NCI-H460 (cell line): ENCODE measurements at places on chromosomes 2 and 18. TPM values are rescaled to one million over a fixed set of nuclear protein-coding genes. Genes with fewer than 3 reads are reported as not detected.
A peak's percentile ranks its signal among the peaks of the same experiment; 100 is the strongest.

Gene IMMT
- total RNA-seq: 70.7 and 85.9 TPM in 2 replicates

DNA sequence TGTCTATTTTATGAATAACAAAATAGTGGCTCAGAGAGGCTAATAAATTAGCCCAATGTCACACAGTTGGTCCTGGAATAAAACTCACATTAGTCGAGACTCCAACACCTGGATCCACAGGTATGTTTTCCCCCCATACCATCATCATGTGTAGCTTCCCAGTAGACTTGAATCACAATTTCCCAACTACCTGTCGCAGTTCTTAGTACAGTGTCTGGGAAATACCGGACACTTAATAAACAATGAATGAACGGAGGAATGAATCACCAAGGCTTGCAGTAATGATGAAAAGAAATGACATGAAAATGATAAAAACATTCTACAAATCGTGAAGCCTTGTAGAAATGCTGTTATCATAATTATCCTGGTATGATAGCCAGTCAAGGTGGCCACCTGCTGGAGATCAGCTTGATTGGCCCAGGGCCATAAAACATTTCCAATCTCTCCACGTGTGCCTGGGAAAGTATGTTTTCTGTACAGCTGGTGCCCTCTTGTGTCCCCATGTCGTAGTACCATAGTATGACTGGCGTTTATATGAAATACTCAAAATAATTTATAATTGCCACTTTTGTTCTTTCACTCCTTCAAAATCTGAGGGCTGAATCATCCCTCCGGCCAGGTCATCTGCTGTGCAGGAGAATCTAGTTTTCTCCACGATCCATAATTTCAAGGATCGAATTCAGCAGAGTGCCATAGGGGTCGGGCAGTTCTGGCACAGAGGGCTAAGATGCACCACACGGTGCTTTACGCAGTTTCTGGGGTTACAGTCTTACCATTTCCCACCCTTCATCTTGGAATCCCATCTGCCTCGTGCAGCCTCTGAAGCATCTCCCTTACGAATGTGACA, 95.4 kb downstream of the LAMA1 start:
- peak; percentile 63 for DNase-seq

DNA sequence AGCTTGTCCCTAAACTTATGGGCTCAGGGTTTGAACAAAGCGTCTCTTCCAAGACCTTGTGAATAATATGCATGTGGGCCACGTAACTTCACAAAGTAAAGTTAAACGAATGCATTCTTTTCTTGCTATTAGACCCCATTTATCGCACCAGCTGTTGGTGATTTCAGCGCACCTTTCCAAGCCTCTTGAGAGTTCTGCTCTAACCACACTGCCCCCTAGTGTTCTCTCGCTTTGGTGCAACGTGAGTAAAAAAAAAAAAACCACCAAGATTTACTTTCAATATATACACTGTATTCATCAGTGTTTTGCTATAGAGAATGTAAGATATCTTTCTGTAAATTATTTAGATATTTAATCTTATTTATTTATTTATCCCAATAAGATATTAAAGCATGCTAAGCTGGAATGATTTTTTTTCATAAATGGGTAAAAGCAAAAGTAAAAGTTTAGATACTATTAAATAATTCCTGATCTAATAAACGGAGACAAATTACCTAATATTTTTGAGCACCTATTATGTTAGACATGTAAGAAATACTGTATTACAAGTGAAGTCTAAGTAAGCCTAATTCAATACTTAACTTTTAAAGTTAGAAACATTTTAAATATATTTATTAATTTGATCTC, 459.5 kb downstream of the DLGAP1 start:
- DNase-seq: peak; percentile 55

Gene CSRNP3
- total RNA-seq: 0.74 and 1.2 TPM in 2 replicates

Gene FARP2
- total RNA-seq: 29.2 and 30.4 TPM in 2 replicates

Gene SIX3
- total RNA-seq: 0.17 TPM in 2 replicates

DNA sequence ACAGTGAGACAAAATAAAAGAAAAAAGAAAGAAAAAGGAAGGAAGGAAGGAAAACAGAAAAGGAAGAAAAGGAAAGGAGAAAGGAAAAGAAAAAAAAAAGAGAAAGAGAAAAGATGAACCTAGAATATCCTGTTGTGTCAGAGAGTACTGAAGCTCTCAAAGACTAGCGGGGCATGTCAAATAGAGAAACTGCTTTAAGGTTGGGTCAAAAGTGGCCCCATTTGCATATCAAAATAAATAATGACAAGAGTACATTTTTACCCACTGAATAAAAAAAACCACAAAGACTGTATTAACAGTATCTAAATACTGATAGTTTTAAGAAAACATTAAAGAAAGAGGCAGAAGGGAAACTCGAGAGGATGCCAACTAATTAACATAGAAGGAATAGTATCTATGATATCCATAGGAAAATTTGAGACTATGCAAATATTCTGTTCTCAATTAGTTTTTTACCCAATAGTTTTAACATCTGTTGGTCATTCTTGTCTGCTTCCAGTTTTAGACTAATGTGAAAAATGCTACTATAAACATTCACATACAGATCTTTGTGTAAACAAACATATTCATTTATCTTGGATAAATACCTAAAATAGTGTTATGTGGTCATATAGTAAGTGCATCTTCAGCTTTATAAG, 53.2 kb downstream of the SFXN5 start:
- no peak for DNase-seq

Gene REG3G
- not detected in 2 replicates for total RNA-seq

DNA sequence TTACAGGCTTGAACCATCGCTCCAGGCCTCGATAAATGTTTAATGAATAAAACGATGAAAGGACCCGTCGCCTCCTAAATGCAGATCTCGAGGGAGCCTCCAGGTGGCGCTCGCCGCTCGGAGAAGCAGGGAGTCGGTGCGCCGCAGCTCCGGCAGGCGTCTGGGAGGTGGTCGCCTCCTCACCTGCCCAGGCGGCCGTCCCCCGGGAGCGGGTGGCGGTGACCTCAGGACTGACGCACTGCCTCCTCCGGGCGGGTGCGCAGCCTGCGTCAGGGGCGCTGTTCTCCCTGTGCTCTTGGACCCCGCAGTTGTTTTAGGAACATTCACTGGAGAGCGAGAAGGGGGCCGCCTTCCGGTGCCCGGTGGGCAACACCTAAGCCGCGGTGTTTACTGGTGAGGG, 38.6 kb upstream of the POLE4 start:
- DNase-seq: peak; percentile 57

GRCh38 chr2:1620081-1620480, 124.2 kb downstream of the PXDN start:
- DNase-seq: no peak

- DNase-seq: no peak
Measured at GRCh38 chr2:17232776-17233556, 285.3 kb downstream of the RAD51AP2 start.

GRCh38 chr2:223697892-223698645, 95.9 kb upstream of the SCG2 start:
- no peak for DNase-seq

DNA sequence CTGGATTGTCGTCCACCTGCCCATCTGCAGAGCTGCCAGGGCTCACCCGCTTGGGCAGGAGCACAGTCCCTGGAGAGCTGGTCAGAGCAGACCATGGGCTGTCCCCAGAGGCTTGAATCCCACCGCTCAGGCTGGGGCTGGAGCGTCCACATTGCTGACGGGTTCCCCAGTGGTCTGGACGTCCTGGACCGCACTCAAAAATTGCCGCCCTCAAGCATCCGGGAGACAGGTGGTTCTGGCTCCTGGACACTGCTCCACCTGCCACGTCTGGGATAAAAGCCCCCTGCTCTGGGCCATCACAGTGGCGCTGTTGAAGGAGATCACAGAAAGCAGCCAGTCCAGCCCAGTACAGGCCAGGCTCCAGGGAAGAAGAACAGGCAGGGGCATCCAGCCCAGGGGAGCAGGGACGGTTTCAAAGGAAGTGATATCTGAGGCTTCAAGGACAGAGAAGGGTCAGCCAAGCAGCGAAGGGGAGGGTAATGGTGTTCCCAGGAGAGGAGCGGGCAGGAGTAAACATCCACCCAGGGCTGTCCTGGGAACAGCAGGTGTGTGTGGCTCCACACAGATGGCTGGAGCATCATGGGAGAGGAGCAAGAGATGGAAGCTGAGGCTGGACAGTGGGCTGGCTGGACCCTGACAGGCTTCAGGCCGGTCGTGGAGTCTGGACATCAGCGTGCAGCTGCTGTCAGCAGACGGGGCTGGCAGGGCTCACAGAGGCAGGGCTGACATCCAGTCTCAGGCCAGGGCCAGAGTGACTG, 21.9 kb upstream of the ID2 start:
- no peak for DNase-seq

Gene GCG
- not detected in 2 replicates for total RNA-seq
